ENCODE measurements at places on chromosomes 11 and 22.

- no peak for DNase-seq
These were observed 58.9 kb downstream of the FBXO7 start for GRCh38 chr22:32533265-32534111.

- no peak for DNase-seq
These were observed 572.9 kb downstream of the NTM start for GRCh38 chr11:131943295-131943694.

GRCh38 chr11:108501396-108501795 lies 3.2 kb upstream of the POGLUT3 start:
- no peak for DNase-seq

DNA sequence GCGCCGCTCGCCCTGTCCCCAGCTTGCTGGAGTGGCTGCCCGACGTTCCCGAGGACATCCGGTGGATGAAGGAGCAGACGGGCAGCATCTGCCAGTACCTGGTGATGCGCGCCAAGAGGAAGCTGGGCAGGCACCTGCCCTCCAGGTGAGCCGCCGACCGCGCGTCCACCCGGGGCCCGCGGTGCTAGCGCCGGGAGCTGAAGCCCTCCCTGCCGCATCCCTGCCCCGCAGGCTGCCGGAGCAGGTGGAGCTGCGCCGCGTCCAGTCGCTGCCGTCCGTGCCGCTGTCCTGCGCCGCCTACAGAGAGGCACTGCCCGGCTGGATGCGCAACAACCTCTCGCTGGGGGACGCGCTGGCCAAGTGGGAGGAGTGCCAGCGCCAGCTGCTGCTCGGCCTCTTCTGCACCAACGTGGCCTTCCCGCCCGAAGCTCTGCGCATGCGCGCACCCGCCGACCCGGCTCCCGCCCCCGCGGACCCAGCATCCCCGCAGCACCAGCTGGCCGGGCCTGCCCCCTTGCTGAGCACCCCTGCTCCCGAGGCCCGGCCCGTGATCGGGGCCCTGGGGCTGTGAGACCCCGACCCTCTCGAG lies 3.3 kb upstream of the CRACR2B start:
- no peak for DNase-seq

GRCh38 chr11:312092-312816 lies 1.6 kb upstream of the IFITM1 start:
- no peak for DNase-seq

- no peak for DNase-seq
These were observed 73.9 kb downstream of the PARVA start for GRCh38 chr11:12451179-12451814.

DNA sequence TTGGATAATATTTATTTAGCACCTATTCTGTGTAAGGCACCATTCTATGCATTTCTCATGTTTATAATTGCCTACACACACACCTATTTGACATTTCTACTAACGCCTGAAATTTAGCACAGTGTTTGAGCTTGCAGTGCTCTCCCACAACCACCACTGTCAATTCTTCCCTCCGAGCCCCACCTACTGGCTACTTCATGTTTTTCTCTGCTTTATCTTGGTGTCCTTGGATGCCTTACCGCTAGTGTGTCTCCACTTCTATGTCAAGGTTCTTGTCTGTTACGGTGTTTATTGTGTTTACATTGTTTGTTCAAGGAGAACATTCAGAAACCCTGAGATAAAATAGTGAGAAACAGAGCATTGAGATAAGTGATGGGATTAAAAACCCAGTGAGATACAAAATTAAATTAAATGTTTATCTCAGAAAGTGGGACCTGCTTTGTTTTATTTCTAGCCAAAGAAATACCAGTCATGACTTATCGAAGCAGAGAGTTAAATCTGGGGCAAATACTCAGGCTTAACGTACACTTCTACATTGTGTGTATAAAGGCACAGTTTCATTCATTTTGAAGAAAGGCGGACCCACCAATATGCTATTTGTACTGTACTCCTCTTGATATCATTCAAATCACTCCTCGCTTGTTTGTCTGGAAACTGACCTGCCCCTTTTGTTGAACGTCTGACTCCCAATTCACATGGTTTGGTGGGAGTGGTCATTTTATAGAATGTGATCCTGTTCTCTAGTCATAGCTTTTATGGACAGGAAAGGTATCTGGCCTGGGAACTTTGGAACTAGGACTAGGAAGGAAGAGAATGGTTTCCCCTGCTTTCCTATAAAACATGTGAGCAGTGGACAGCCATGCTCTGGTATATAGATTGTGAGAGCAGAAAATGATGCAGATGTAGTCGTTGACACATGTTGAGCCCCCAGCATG lies 39.2 kb upstream of the SLC36A4 start:
- no peak for DNase-seq

DNA sequence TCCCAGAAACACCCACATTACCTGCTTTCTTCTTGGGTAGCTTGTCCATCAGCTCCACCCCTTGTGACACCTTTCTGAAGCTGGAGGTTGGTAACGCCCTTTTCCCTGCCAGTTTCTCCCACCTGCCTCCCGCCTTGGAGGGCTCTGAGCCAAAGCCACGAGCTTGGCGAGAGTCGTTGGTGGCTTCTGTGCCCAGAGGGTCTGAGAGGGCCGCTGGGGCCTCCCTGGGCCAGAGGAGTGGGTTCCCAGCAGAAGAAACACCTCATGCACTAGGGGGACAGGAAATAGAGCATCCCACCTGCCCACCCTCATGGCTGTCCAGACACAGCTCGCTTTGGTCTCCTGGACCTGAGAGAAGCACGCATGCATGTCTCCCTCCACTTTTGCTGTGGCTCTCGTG lies 37.9 kb downstream of the B3GAT1 start:
- no peak for DNase-seq

- no peak for DNase-seq
These were observed 14.5 kb downstream of the ARVCF start for GRCh38 chr22:20002128-20002527.

- no peak for DNase-seq
These were observed 4.5 kb upstream of the PPP2R1B start for GRCh38 chr11:111770581-111771134.

DNA sequence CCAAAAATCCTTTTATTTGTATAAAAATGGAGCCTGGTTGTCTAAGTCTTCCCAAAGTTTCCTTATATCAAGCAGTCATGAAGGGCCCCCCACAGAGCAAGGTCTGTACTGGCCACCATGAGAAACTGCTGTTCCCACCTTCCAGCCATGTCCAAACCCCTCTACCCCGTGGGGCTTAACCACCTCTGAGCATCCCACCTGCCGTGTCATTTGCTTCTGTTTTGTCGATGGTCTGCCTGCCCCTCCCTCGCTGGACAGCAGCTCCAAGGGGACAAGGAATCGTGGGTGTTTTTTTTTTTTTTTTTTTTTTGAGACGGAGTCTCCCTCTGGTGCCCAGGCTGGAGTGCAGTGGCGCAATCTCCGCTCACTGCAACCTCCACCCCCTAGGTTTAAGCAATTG lies 11.1 kb upstream of the ANO1 start:
- no peak for DNase-seq
